ENCODE measurements at places on chromosomes 4 and X. TPM values are rescaled to one million over a fixed set of nuclear protein-coding genes. Genes with fewer than 3 reads are reported as not detected.

KLB gene
- not detected for total RNA-seq

FGG gene
- total RNA-seq = not detected

GABRA4 gene
- not detected for total RNA-seq

UGT2B10 gene
- not detected for total RNA-seq
